ENCODE measurements at places on chromosomes 12 and 14.

DNA sequence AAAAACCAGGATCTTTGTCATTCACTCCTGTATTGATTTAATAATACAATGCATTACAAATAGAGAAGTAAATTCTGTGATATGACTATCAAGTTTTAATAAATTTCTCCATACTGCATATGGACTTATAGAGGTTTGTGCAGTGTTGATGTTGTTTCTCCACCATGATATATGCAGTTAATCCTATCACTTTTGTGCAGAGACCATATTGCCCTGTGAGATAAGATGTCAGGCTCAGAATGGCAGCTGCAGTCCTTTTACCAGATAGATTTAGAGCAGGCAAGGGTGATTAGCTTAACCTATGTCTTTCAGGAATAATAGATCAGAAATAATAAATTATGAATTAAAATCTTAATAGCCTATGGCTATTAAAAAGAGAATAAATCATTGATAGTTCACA is 38.6 kb upstream of the KCNJ8 start:
- DNase-seq = no peak

DNA sequence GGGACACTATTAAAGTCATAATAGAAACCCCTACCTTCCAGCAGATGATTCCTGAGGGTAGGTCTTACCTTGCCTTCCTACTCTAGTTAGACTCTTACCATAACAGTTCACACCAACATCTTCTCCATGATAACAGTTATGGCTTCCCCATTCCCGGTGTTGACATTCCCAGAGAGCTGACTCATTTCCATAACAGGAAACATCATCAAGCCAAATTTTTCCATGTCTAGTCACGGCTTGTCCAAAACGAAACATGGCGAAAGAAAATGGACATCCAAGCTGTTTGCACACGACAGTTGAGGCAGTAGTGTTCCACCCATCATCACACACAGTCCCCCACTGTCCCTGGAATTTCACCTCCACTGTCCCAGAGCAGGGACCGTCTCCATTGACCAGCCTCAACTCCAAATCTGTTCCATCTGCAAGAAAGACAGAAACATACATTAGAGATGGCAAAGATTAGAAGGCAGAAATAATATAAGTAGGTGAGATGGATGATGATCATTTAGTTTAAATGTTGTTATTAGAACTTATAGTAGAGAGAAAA is 10.6 kb downstream of the CD163L1 start:
- DNase-seq = no peak

DNA sequence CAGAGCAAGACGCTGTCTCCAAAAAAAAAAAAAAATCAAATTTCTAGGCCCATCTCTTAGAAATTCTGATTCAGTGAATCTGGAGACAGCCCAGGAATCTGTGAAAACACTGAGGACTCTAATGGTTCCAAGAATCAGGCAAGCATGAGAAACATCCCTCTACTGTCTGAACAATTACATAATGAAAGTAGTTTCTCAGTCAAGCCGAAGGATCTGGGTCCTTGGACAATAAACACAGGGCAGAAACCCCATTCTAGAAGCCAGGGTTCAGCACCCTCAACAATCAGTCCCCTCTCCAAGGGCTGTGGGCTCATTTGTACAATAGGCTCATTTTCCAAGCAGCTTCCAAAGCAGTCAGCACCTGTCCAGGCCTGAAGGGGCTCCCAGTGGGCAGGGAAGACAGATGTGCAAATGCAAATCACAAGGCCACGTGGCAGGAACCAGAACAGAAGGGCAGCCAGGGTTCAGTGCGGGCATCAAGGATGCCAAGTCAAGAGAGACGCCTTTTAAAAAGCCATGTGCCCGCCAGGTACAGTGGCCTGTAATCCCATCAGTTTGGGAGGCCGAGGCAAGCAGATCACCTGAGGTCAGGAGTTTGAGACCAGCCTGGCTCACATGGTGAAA is 96.1 kb downstream of the KSR2 start:
- DNase-seq = no peak

DNA sequence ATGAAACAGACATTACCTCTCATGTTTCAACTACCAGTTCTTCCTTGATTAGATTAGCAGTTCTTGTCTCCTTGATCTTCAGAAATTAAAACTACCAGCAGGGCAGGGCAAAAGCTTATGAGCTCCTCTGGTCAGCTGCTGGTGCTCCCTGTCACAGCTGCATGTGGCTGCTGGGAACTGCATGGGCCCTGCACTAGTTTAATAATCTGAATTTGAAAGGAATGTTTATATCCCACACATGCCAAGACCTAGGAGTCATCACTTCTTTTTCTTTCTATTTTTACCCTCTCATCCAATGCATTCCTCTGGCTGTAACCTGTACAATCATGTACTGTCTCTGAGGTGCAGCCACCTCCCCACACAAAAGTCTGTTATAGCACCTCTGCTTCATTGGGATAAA is 73.9 kb downstream of the ARMH4 start:
- DNase-seq = no peak

GRCh38 chr12:24398605-24399004 is 449.1 kb upstream of the SOX5 start:
- DNase-seq = no peak

DNA sequence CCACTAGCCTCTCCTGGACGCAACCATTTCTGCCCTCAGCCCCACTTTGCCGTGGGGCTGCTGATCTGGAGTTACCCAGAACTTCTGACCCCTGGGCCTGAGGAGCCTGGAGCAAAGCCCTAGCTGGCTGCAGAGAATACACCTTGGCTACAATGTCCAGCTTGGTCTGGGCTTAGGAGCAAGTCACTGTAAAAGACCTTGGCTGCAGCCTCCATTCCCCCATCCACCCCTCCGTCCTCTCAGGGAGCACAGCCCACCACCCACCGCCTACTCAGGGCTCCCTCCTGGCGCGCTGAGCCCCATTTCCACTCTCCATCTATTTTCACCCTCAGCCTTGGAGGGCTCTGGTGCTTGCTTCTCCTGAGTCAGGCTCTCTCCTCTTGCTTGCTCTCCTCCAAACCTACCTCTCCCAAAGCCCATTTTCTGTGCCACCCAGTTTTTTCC is 42.9 kb downstream of the ERH start:
- no peak for DNase-seq

GRCh38 chr14:87331991-87332390 is 661.0 kb downstream of the GALC start:
- no peak for DNase-seq

DNA sequence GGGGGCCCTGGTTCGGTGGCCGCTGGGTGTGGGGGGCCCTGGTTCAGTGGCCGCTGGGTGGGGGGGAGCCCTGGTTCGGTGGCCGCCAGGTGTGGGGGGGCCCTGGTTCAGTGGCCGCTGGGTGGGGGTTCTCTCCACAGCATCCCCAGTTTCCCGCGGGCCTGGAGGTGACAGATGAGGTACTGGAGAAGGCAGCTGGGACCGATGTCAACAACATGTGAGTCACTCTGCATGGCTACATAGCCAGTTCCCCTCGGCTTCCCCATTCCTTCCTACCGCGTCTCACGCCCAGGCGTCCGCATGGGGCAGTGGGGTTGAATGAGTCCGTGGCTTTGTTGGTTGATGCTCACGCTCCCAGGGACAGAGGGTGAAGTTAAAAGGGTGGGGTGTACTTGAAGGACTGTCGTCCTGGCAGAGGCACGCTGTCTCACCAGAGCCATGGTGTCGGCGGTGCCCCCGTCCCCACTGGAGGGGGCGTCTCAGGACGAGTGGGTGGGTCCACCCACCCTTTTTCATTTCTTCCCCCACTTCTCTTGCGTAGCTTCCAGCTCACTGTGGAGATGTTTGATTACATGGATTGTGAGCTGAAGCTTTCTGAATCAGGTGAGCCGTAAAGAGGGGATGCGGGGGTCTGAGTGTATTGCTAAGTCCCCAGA is 15.6 kb downstream of the HIP1R start:
- DNase-seq = no peak

DNA sequence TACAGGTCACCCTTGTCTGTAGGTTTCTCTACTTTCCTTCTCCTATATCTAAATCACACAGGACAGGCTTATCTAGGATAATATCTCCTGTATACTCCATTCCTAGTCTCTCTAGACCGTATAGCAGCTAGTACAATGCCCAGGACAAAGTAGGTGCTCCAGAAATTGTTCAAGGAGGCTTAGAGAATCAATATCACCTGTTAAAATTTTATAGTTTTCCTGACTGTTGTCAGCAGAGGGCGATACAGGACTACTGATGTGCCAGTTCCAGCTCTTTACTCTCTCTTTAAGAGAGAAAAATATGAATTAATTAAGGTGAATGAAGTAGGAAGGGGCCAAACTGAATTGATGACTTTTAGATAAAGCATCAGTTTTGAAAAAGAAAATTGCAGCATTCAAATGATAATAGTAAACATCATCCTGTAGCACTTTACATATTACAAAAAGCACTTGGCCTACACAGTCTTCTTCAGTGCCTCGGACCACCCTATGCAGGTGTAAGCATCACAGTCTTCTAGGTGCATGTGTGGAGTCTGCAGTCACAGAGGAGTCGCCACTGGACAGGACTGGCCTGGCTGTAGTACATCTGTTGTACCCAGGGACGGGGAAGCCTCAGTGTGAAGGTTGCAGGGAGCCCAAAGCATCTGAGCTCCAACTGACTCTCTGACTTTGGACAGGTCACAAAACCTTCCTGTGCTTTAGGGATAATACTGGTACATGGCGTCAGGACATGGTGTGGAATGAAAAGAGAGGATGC is 61.9 kb upstream of the MAX start:
- DNase-seq = no peak

DNA sequence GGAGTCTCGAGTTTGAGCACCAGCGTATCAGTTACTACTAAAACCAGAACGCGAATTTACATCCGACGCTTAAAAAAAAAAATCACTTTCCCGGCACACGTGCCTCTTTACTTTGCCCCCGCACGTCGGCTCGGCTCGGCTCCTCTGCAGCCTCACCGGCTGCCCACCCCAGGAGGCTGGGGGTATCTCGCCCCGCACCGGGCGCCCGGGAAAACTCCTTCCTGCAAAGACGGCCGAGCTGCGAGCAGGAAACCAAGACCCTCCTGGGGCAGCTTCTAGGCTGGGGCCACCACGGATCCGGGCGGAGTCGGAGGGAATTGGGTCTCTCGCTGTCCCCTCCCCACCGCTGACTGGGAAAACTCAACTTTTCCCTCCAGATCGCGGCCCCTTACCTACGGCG is 610 bp downstream of the VSIG10 start:
- DNase-seq = no peak

GRCh38 chr12:6330999-6331714 is 10.7 kb downstream of the TNFRSF1A start:
- no peak for DNase-seq

GRCh38 chr14:105163040-105163742 is 5.4 kb downstream of the JAG2 start:
- DNase-seq = no peak

DNA sequence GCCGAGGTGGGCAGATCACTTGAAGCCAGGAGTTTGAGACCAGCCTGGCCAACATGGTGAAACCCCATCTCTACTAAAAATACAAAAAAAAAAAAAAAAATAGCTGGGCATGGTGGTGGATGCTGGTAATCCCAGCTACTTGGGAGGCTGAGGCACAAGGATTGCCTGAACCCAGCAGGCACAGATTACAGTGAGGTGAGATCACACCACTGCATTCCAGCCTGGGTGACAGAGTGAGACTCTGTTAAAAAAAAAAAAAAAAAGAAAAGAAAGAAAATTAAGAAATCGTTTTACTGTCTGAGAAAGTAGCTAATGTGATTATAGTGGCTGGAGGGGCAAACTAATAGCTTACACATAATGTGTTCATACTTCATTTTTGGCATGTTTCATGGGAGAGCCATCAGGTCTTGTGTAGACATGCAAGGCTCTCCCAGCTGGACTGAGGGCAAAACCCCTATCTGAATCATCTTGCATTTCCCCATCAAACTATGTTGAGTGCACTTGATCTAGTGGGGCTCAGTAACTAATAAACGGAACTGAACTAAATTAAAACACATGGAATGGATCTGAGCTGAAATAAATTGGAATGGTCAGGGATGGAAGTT is 16.2 kb downstream of the KIF21A start:
- no peak for DNase-seq

DNA sequence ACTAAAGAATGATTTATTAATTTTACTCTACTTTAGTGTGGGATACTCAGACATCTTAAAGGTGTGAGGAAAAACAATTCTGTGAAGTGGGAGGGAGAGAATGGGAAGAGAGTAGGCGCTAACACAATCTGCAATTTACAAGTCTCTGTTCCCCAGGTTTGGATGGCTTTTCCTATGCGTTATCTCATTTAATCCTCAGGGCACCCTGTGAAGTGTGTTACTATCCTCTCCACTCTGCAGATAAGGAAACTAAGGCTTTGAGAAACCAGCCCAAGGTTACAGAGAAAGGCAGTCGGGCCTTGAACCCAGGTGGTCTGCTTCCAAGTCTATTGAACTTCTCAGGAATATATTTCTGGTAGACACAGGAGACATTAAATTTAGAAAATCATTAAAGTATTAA is 36.2 kb upstream of the TUBA1C start:
- no peak for DNase-seq

GRCh38 chr12:49894751-49895148 is 8.9 kb downstream of the FAIM2 start:
- no peak for DNase-seq

DNA sequence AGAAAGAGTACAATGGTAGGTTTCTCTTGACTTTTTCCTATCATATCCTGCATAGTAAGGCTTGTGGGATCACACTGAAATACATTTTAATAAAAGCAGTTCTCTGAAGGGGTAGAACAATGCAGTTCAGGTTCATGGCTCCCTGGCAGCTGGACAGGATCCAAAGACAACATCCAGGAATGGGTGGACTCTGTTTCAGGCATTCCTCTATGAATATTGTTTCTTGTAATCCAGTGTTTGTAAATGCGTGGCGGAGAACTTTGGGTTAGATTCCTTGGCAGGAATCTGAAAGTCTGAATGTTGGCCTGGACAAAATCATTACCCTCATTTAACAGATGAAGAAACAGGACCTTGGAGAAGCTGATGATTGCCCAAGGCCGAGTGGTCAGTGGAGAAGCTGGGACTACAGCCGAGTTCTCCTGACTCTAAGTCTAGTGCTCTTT is 43.5 kb downstream of the SYNE2 start:
- DNase-seq = no peak

DNA sequence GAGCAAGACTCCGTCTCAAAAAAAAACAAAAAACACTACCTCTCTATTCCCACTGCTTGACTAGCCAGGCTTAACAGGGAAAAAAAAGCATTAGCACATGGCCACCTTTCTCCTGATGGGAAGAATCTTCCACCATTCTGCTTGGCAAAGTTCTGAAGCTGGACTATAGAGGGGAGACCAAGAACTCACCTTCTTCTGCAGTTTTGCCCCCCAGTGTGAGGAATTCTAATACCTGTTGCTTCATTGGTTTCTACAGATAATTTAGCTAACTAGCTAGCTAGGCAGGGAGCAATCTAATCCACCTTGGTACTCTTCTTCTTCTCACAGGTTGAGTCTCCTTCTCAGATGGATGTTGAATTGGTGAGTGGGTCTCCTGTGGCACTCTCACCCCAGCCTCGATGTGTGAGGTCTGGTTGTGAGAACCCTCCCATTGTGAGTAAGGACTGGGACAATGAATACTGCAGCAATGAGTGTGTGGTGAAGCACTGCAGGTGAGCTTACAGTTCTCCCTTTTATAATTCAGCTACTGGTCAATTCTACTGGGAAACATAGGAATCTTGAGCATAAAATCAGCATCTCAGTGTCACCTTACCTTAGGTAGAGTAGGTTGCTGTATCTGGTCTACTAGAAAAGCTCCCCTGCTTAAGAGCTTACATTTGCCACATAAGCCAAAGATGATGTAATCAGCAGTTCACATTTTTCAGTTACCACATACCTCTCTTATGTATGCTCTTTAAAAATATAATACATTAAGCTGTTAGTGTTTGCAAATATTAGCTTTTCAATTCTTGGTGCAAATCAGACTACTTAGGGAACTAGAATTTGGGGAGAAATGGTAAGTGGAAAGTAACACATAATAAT is 16.0 kb downstream of the METTL3 start:
- no peak for DNase-seq
